ENCODE measurements at places on chromosomes 5 and 9.

DNA sequence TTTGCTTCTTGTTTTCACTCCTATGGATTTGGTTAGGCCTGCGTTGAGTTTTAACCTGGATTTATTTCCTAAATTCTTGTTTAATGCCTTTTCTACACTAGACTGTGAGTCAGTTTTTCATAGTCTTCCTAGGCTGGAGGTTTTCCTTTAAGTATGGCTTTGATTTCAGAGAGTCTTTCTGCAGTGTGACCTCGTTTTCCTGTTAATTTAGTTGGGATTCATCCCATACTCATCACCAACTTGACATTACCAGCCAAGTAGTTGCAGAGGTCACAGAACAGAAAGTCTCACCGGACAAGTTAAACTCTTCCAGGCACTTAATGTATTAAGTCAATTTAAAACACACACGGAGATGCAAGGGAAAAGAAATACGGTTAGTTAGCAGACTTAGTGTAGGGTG is 29.7 kb upstream of the AUH start:
- no peak for DNase-seq

GRCh38 chr9:76297721-76298239 is 96.4 kb downstream of the RFK start:
- no peak for DNase-seq

DNA sequence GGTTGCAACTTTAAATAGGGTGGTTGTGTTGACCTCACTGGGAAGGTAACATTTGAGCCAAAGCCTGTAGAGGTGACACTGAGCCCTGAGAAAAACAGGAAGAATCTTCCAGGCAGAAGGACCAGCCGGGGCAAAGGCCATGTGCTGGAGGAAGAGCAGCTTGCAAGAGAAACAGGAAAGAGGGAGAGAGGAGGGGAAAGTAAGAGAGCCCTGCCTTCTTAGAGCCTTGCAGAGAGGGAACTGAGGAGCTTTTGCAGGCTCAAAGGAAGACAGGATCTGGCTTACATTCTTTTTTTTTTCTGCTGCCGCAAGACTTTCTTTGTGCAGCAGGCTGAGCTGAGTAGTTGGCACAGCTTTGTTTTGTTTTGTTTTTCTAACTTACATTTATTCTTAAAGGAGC is 17.4 kb downstream of the C9orf153 start:
- DNase-seq = no peak

GRCh38 chr5:150296496-150296895 is 6.2 kb downstream of the ARSI start:
- DNase-seq = no peak
